ENCODE measurements at places on chromosomes 11 and 22. TPM values are rescaled to one million over a fixed set of nuclear protein-coding genes. Genes with fewer than 3 reads are reported as not detected.

The PGA4 gene
- total RNA-seq, result 30.8 TPM

The KREMEN1 gene
- 14.0 TPM for total RNA-seq

The ALDH3B1 gene
- total RNA-seq, result 19.0 TPM

The RAB36 gene
- 1.7 TPM for total RNA-seq

The CD44 gene
- 68.4 TPM for total RNA-seq

The SYT13 gene
- 2.6 TPM for total RNA-seq

The MTA2 gene
- 58.3 TPM for total RNA-seq

The CCDC34 gene
- 9.4 TPM for total RNA-seq

The CCDC87 gene
- total RNA-seq, result 0.24 TPM

The LINC01488 gene
- total RNA-seq, result 0.96 TPM

The P2RY2 gene
- 4.8 TPM for total RNA-seq

Data from umbilical cord (tissue), 2 donors.